IPS DF 19.7 (cell line): ENCODE measurements at places on chromosomes 5 and 9.

DNA sequence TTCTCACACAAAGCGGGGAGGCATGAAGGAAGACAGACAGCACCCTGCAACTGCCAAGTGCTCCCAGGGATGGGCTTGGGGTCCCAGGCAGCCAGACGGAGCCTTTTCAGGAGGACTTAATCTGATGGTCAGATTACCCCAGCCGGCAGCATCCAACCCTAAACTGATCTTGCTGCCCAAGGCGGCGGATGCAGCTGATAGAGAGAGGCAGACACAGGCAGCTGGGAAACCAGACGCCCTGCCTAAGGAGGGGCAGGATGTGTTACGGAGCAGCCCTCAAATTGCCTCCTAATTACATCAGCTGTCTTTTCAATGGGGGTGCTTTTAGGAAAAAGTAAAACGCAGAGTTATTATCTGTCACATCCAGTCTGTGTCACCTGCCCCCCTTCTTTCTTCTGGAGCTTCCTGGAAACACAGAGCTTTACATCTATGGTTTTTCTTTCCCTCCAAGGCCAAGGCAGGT, 190.9 kb upstream of the PANK3 start:
- DNase-seq: no peak

DNA sequence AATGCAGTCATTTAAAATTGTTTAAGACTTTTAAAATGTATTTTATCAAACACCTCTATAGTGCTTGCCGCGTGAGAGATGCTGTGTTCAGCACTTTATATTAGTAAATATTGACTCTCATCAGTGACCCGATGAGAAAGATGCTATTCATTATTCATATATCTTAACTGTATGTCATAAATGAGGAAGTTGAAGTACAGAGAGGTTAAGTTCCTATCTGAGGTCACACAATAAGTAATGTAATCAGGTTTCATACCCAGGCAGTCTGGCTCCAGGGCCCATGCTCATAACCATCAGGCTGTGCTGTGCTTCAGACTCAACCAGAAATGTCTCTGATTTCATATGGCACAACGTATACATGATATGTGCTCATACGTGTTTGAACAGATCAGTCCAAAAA, 119.0 kb downstream of the SV2C start:
- DNase-seq: no peak

- no peak for DNase-seq
Observed at GRCh38 chr5:159915904-159916840, at the start of gene ADRA1B. TSS of gene ADRA1B (plus strand) at chr5:159916482. CDS start at chr5:159916906, 424 bp downstream.

- DNase-seq: no peak
Observed at GRCh38 chr9:101737705-101738565, 512 bp downstream of the GRIN3A start.

- DNase-seq: no peak
Observed at GRCh38 chr5:8831854-8832253, 714.0 kb downstream of the SEMA5A start.
